ENCODE measurements at places on chromosomes 13 and 19. TPM values are rescaled to one million over a fixed set of nuclear protein-coding genes. Genes with fewer than 3 reads are reported as not detected.

DNA sequence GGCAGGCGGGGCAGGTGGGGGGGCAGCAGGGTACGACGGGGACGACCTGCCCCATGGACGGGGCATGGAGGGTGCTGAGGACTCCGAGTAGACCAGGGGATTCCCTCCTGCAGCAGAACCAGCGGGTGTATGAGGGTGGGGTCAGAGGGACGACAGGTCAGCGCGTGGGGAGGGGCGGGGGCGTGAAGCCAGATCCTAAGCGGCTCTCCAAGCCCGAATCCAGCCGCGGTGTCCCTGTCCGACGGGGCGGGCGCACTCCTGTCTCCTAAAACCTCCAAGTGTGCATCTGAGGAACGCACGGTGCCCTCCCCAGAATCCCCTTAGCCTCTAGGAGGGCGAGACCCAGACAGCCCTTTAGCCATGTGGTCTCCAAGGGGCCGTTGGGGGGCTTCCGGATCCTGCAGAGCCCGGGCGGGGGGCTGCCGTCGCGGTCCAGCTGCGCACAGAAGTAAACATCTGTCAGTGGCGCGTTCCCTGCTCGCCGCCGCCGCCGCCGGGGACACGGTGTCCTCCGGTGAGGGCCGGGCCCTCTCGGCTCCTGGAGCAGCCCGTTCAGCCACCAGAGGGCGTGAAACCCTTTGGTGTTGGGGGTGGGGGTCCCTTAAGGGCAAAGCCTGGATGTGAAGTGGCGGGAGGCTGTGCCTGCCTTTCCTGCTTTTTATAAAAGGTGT is 730 bp downstream of the NRTN start:
- DNase-seq: peak; percentile 90

DNA sequence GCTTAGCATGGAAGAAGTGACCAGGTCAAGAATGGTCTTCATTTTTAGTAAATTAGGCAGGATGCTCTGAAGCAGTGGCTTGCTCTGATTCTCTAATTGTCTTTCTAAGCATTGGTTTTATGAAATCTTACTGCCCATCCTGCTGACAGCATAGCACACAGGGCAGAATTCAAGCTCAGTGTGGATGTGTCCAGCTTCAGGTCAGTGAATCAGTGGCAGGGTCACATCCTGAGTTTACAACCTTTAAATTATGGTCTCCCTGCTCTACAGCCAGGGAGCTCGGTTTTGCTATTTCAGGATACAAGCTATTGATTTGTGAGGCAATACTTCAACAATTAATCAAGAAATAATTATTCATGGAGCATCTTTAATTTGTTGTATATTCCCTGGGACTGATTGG is 202.3 kb upstream of the RXFP2 start:
- no peak for DNase-seq

- DNase-seq: no peak
Observed at GRCh38 chr19:37095859-37096258, 17.6 kb downstream of the ZNF420 start.

GRCh38 chr13:50914848-50915247 is 5.3 kb downstream of the RNASEH2B start:
- DNase-seq: no peak

- DNase-seq: no peak
Observed at GRCh38 chr19:1085676-1086442, 9.3 kb downstream of the POLR2E start.

The GRK1 gene
- not detected for total RNA-seq

GRCh38 chr19:38809592-38810252 is 3.0 kb downstream of the LGALS4 start:
- DNase-seq: no peak

- DNase-seq: peak; percentile 88
Observed at GRCh38 chr13:80338781-80339562, 2.0 kb downstream of the SPRY2 start.

DNA sequence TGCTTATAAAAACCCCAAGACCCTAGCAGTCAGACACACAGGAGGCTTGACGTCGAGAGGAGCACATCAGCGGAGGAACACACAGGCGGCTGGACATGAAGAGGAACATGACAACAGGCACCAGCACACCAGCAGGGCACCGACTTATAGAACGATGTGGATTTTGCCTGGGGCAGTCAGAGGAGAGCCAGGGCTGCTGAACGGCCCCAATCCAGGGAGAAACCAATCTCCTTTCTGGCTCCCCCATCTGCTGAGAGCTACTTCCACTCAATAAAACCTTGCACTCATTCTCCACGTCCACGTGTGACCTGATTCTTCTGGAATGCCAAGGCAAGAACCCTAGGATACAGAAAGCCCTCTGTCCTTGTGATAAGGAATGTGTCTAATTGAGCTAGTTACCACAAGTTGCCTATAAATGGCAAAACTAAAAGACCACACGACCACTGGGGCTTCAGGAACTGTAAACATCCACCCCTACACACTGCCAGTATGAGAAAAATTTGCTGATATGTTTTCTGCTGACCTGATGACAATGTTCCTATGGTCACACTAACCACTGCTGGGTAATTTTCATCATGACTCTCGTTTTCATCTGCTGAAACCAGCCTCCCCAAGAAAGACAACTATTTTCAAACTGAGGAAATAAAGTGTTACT is 35.8 kb upstream of the CEACAM21 start:
- DNase-seq: peak; percentile 50

The NLRP4 gene
- not detected for total RNA-seq

DNA sequence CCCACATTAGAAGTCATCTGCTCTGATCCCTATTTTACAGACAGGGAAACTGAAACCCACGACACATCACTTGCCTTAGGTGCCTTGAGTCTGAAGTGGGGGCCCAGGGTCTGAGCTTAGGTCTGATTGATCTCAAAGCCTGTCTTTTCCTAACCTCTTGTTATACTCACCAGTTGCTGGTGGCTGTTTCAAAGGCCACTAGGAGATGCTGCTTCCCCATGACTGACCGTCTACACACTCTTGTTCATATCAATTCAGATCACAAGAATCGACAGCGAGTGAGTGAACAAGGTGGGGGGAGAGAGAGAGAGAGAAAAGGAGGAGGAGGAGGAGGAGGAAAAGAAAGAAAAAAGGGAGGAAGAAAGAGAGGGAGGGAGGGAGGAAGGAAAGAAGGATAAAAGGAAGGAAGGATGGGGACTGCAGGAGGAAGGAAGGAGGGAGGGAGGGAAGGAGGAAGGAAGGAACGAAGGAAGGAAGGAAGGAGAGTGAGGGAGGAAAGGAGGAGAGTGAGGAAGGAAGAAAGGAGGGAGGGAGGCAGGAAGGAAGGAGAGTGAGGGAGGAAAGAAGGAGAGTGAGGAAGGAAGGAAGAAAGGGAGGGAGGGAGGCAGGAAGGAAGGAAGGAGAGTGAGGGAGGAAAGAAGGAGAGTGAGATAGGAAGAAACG is 3.3 kb downstream of the OR10H1 start:
- DNase-seq: no peak

GRCh38 chr13:110168999-110169933 is 137.7 kb downstream of the COL4A1 start:
- no peak for DNase-seq

The SH2D3A gene
- not detected for total RNA-seq

The ZNF208 gene
- not detected for total RNA-seq

The COL4A1 gene
- 269 TPM for total RNA-seq

The LILRB1 gene
- total RNA-seq: not detected

DNA sequence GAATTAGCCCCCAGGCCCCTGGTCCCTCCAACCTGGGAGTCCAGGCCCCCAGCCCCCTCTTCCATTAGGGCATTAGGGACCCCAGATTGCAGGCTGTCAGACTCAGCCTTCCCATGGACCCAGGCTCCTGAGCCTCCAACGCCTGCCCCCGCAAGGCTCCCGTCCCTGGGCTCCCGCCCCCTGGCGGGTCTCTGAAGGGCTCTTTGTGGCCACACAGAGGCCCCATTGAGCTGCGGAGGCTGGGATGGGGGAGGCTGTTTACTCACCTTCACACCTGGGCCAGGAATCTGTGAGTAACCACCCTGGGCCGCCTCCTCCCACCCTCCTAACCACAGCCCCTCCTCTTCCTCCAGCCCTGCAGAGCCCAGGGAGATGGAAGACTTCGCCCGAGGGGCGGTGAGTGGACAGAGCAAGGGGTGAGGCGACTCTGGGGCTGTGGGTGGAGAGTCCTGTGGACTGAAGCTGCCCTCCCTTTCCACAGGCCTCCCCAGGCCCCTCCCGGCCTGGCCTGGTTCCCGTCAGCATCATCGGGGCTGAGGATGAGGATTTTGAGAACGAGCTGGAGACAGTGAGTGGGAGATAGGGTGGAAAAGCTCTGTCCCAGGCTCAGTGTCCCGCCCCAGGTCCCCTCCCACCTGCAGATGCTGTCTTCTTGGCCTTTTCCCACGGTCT is 4.9 kb downstream of the ARHGEF1 start:
- DNase-seq: no peak

The FGF21 gene
- not detected for total RNA-seq

- DNase-seq: no peak
Observed at GRCh38 chr13:83377491-83377890, 504.8 kb downstream of the SLITRK1 start.

DNA sequence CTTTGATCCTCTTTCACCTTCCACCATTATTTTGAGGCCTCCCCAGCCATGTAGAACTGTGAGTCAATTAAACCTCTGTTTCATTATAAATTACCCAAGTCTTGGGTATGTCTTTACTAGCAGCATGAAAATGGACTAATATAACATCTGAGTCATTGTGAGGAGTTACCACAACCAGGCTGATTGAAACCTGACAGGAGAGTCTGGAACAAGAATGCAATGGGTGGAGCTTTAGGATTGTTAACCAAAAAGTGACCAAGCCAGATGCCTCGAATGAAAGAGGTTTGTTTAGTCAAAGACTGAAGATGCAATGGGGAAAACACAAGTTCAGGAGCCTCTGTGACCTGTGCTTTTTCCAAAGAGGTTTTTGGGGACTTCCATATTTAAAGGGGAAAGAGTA is 659.0 kb downstream of the SLITRK6 start:
- DNase-seq: no peak

The CXCL17 gene
- total RNA-seq: not detected

DNA sequence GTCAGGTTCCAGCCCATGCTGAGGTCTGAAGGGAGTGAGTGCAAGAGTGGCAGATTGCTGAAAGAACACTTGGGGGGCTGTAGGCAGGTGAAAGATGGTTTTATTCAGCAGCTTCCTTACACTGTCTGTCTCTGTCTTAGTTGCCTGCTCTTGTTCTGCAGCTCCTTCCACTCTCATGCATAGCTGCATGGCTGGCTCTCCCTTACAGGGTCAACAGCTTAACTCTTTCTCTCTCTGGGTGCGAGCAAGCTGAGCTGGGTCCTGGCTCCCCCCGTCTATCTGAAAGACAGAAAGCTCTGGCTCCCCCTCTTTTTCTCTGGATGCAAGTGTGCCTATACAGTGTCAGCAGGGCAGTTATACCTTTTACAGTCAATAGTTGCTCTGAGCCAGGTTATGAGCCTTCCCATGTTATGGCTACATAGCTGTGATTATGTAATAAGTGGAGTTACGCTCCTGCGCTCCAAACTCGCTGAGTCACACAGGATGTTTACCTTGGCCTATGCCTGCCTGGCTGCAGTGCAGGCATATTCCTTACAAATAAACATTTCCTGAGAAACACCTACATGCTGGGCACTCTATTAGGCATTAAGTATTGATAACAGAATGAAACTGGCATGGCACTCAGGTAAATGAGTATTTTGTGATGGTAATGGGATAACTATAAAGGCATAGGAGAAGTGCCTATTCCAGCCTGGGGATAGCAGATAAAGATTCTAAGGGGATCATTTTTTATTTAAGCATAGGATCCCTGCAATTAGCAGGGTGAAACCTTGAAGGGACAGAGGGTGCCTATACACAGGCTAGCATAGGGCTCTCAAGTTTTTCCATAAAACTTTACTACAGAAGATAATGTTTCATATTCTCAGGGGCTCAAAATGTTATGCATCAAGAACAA is 826.9 kb upstream of the PCDH9 start:
- peak; percentile 15 for DNase-seq

- no peak for DNase-seq
Observed at GRCh38 chr13:34748073-34748472, 194.0 kb upstream of the NBEA start.

- DNase-seq: no peak
Observed at GRCh38 chr13:36515466-36515865, 83.2 kb downstream of the CCNA1 start.

- DNase-seq: no peak
Observed at GRCh38 chr19:33312065-33312464, 9.7 kb upstream of the CEBPA start.

- no peak for DNase-seq
Observed at GRCh38 chr13:78657699-78658629, 991 bp downstream of the OBI1 start.

DNA sequence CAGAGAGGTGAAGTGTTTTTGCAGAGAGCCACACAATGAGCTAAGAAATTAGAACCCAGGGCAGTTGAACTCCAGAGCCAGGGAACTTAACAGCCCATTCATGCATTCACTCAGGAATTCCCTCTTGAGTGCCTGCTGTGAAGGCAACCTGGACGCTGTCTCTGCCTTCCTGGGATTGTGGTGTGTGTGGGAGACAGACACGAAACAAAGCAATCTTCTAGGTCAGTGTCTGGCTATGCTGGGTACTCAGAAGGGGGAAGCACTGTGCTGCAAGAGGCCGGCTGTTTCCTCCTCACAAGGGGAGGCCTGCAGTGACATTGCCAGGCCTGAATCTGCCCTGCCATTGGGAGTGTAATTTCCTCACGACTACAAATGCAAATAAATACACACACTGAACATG is 9.7 kb downstream of the BCKDHA start:
- DNase-seq: no peak

- DNase-seq: no peak
Observed at GRCh38 chr19:34148658-34149185, 23.6 kb upstream of the LSM14A start.

The ODAD3 gene
- 0.22 TPM for total RNA-seq

DNA sequence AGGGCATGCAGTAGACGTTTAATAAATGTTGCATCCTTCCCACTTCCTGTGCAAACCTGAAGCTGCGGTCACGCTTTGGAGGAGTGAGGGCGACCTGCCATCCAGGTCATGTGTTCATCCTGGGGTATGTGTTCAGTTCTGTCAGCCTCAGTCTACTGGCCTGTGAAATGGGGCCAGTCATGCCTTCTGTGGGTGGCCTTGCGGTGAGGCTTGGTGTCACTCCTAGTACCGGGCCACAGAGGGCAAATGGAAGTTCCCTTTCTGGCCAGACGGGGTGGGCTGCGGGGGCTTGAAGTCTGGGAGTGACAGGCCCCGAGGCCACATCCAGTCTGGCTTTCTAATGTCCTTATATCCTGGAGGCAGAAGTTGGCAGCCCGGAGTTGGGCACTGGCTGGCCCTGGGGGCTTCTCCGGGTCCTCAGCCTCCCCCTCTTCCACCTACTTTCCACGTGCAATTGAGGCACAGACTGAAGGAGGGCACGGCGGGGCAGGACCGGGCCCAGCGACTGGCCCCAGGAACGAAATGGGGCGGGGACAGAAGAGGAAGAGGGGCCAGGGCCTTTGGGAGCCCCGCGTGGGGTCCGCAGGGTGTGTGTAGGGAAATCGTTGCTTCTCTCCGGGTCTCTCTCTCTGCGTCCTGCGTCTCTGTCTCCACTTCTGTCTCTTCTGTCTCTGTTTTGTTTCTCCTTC is 11.1 kb downstream of the PDE4A start:
- no peak for DNase-seq

DNA sequence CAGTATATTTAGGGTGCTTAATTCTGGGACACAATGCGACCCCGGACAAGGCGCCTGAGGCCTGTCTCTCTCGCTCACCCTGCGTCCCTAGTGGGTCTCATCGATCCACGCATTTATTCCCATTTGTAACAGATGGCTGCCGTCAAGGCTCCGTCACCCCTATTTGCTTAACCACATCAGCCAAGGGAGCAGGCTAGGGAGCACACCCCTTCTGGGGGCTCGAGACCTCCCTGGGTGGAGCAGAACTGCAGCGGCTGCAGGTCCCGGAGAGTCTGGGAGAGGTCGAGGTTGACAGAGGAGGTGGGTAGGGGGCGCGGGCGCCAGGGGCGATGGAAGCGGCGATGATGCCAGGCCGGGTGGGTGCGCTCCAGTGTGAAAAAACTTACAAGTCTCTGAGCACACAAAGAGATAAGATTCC is 507 bp downstream of the ALG5 start:
- DNase-seq: peak; percentile 46

Data from SJCRH30 (cell line).